ENCODE measurements at places on chromosomes 4 and X.

DNA sequence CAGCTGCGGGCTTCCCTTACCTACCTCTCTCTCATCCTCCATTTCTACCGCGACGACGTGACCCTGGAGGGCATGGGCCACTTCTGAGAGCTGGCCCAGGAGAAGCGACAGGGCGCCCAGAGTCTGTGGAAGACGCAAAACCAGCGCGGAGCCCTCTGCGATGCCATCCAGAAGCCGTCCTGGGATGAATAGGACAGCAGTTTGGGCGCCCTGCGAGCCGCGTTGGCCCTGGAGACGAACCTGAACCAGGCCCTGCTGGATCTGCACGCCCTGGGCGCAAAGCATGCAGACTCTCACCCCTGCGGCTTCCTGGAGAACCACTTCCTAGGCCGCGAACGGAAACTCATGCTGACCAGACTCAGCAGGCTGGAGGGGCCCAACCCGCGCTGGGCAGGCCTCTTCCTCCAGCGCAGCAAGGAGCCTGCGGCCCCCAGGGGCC, 52.7 kb upstream of the TMPRSS11F start:
- no peak for DNase-seq

DNA sequence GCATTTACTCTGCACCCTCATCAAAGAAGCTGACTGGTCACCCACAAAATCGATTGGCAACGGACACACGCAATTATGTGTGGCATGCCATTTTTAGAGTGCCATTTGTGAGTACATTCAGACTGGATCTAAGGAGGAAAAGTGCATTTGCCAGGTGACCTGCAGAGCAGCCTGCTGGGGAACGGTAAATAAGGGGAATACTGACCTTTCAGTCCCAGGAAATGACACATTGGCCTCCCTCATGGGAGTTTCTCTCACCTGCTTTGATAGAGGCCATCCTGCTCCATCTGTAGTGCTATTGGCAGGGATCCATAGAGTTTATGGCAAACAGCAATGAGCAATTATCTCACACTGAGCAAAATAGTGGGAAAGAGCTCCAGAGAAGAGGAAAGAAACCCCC, 127.8 kb downstream of the DDX53 start:
- peak; percentile 50 for DNase-seq

DNA sequence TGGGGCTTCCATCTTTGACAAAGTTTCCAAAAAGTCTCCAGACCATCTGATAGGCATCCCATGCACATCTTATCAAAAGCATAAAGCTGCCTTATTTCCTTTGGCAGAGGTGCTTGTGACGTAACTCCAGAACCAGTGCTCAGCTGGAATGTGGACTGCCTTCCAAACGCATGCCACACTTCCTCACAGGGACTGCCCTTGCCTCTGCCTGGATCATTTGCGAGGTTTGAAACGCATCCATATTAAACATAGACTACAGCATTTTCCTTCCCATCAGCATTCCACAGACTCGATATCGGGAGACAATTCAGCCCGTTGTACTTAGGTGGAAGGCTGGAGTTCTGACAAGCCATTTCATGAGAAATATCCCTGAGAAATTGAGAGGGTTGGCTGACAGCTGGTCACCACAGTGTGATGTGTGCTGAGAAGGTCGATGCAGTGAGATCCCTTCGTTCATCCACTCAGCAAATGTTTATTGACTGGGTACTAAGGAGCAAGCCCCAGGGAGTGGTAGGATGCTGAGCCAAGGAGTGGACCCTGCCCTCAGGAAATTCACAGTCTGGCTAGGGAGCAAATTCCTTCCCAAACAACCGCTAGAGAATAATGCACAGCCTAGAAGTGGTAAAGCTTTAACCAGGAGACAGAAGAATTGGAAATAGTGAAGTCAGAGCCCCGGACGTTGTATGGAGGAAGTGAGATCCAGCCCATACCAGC, 376.0 kb downstream of the BCOR start:
- DNase-seq, result no peak

DNA sequence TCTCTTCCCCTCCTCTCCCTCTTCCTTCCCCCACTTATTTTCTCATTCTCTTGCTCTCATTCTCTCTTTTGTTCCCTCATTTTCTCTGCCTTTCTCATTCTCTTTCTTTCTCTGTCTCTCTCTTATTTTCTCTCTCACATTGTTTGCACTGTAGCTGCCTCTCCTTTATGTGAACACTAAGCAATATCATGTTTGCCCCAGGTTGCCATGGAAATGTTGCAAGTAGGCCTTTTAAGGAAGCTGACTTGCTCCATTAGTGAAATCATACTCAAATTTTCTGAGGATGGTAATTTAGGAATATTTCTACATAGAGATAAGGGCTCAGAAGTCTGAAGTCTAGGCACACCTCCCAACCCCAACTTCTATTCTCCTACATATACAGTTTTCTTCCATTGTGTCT, 130.1 kb downstream of the EDA start:
- DNase-seq, result no peak

DNA sequence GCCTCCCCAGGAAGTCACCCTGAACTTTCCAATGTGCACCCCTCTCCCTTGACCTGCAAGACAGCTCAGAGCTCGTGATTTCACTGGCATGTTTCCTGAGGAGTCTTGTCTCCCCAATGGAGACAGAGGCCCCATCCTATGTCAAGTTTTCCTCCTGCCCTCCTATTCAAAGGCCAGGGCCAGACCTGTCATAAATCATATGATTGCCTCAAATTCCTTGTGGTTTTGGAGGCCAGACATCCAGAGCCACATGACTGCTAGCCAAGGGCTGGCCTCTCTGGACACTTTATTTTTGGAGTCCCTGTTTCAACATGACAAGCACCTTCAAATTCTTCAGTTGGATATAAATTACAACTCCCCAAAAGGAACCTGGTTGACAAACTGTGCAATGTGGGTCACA, 76.0 kb upstream of the TFDP3 start:
- DNase-seq, result no peak

DNA sequence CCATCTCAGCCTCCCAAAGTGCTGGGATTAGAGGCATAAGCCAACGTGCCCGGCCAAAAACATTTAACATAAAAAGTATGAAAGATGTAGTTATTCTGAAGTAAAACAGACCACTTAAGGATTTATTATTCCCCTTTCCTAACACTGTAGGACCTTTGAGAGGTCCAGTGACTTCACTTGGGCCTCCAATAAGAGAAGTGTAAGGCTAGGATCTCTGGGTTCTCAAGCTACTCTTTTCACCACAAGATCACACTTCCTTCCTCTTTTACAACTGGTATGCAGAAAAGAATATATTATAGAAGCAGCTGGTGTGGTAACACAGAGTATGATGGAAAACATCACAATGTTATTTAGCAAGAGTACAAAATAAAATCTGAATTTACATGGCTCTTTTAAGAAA, 30.2 kb upstream of the CCNG2 start:
- no peak for DNase-seq

DNA sequence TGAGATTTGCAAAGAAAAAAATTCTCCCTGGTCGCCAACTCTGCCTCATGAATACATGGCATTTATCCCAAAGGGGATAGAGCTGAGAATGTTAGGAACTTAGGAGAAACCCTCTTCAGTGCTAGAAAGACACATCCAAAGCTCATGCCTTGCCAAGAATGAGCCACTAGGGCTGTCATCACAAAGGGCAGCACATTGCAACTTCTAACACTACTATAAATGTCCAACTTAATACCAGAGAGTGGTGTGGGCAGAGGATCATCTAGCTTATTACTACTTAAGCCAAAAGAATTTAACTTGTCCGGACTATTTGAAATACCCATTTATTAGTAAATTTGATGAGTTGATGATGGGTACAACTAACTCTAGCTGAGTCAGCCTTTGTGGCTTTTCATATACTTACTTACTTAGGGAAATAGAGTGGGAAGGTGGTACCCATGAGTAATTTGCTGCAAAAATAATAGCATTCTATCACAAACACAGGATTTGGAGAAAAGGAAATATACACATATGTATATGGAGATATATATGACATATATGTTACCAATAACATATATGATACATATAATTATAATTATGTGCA, 66.3 kb upstream of the GAB1 start:
- no peak for DNase-seq

All from cerebellum (tissue), 4 donors.